ENCODE measurements at places on chromosomes 5 and 9.

DNA sequence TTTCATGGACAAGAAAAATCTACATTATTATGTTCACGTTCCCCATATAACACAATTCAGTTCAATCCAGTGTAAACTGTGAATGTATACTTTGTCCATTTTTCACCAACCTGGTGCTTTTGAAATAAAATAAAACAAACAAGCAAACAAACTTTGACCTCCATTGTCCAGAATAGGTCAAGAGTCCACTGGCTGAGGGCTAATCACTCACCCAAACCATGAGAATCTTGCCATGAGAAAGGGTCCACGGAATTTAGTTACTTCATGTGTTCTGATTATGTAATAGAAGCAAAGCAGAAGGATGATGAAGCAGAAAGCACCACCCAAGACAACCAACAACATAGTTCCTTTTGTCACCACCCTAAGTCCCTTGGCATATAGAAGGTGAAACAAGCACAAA lies 28.7 kb downstream of the DIAPH1 start:
- no peak for DNase-seq

- no peak for DNase-seq
Measured at GRCh38 chr5:150989695-150990094, 30.7 kb upstream of the GPX3 start.

DNA sequence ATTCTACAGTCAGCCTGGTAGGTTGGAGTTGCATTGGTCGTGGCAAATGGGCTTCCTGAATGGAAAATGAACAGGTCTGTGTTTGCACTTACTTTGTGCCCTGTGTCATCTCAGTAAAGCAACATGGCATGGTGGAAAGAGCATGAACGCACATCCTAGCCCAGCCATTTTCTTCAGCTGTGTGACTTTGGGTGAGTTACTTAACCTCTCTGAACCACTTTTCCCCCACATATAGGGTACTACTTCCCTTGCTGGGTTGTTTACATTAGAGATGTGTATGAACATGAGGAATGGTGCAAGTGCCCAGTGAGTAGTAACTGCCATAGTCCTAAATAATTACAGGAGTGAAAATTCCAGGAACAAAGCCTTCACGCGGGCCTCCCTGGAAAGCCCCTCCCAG lies 83.6 kb downstream of the MVB12B start:
- no peak for DNase-seq

DNA sequence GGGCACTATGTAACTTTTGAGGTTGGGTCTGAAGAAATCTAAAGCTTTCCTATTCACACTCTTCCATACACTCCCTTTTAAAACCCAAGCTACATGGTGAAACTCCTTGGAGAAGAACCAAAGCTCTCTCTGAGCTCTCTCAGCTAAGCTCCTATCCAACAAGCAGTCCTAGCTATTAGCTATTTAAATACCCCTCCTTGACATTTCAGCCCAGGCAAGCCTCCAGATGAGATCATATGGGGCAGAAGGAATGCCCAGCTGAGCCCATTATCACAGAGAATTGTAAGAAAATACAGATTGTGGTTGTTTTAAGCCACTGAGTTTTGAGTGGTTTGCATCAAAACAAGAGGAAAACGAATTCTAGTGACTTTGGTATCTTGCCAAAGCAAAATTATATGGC lies 15.2 kb downstream of the HSPB3 start:
- no peak for DNase-seq

DNA sequence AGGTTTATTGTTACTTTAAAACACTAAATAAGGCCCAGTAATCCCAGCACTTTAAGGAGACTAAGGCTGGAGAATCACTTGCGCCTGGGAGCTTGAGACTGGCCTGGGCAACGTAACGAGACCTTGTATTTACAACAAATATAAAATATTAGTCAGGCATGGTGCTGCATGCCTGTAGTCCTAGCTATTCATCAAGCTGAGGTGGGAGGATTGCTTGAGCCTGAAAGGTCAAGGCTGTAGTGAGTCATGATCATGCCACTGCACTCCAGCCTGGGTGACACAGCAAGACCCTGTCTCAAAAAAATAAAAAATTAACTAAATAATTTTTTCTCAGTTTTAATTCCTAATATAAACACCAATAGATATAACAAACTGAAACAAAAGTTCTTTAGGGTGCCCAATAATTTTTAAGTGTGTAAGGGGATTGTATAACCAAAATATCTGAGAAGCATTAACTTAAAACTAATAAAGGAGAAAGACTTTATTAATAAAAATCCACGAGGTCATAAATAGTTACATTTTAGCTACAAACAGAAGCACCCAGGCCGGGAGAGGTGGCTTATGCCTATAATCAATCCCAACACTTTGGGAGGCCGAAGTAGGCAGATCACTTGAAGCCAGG lies 32.7 kb downstream of the FAM13B start:
- no peak for DNase-seq

DNA sequence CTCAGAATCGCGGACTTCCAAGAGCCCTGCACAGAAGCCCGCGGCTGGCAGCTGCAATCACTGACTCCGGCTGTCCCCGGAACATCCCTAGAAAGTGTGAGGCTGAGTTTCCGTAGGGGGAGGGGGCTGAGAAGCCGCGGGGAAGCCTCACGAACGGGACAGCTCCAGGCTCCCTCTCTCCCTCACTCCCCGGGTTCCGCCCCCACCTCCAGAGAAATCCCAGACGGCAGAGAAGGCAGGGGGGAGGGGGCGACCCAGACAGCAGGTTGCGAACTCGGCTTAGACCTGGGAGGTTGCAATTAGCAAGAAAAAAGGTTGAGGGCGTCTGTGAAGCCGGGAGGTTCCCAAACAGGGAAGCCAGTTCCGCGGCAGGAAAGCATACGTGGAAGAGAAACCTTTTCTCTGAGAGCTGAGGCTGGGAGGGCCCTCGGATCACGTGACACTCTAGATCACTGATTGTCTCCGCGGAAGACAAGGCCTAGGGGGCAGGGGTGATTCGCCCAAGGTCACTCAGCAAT lies 73.8 kb upstream of the CPLX2 start:
- DNase-seq: no peak
